ENCODE measurements at places on chromosomes 5 and 9.
A peak's percentile ranks its signal among the peaks of the same experiment; 100 is the strongest.

GRCh38 chr5:21145376-21145775 is 1157.4 kb upstream of the CDH18 start:
- no peak for DNase-seq

DNA sequence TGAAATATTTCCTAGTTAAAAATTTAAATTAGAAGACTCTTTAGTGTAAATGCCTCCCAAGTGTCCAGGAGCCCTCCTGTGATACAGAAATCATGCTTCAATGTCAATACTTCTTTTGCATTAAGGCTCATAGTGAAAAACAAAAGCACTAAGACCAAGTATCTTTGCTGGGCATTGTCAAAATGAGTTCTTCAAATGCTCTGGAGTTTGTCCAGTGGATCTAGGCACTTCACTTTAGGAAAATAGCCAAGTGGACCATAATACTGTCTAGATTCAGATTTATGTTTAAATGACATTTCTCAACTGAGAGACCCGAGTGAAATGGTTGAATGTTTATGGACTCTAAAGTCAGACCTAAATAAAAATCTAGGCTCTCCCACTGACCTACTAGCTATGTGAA is 21.3 kb upstream of the CCDC112 start:
- no peak for DNase-seq

- DNase-seq, result no peak
Measured at GRCh38 chr9:133563291-133563796, 28.8 kb downstream of the ADAMTSL2 start.

DNA sequence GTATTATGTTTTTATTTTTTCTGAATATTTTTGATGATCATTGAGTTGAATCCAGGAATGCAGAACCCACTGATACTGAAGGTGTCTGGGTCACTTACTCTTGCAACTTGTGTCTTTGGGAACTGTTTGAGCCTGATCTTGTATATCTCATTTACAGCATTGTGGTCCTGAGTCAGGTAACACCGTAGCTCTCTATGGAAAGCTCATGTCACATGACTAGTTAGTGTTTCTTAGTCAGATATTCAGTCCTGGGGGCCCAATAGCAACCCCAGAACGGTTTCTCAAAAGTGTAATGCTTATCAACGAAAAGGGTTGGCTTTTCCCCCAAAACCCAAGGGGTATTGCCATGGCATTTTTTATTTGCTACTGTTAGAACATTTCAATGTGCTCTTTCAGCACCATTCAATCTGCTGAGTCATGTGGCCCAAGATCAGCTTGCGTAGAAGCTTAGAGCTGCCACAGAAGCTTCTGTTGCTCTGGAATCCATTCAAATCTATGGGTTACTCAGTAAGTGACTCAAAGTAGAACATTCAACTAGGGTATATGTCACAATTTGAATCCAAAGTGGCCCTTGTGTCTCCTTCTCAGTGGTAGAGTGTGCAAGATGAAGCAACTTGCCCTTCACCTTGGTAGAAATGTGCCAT is 12.1 kb upstream of the PTAR1 start:
- DNase-seq, result no peak

GRCh38 chr9:126463426-126463825 is 136.8 kb downstream of the MVB12B start:
- no peak for DNase-seq

DNA sequence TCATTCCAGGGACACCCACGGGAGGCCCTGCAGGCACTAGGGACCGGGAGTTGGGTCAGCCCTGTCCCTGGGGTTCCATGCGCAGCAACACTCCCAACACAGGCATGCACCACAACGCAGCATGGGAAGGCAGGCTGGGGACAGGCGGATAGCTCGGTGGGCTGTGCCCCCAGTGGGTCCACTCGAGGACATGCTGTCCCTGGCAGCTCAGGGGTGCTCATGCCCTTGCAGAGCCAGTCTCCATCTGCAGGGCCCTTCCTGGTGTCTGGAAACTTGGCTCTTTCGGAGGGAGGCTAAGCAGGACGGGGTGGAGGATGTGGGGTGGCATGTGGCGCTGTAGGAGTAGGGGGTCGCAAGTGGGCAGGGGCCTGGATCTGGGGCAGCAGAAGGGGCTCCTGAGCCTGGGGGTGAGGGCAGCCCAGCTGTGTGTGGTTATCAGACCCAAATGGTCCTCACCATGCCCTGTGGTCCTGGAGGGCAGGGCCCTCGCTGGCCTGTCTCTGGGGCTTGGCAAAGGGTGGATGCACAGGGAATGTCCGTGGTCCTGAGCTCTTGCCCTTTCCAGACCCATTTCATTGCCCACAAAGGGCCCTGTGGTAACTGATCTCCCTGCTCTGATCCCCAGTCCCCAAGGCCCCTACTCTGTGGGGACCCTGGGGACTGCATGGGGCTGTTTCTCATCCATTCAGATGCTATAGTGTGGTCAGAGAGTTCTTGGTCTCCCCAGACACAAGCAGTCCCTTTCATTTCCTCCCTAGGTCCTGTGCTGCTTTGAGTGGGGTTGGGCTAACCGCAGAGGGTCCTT is 90.3 kb upstream of the PHYKPL start:
- no peak for DNase-seq

- no peak for DNase-seq
Measured at GRCh38 chr5:90528601-90529193, 687 bp downstream of the LYSMD3 start.

DNA sequence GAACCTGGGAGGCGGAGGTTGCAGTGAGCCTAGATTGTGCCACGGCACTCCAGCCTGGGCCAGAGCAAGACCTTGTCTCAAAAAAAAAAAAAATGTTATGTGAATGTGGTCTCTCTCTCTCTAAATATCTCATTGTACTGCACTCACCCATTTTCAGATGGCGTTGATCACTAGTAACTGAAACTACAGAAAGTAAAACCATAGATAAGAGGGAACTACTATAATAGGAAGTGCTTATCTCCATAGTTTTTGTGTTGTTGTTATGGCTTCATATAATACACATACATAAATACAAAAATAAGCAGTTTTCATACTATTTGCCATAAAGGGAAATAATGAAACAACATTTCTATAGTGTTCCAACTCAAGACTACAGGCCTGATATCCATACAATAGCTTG is 9.1 kb downstream of the IL31RA start:
- DNase-seq, result no peak

DNA sequence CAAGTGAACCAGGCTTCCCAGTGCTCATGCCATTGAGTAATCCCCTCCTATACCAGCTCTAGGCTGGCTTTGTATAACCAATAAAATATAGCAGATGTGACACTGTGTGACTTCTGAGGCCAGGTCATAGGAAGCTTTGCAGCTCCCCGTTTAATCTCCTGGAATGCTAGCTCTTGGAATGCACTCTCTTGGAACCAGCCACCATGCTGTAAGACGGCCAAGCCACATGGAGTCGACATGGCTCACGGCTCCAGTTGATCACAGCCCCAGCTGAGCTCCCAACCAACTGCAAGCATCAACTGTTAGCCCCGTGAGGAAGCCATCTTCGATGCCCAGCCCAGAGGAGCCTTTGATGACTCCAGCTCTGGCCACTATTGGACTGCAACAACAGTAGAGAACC is 74.5 kb downstream of the SH3TC2 start:
- no peak for DNase-seq

GRCh38 chr5:108801776-108802175 is 54.1 kb downstream of the FER start:
- DNase-seq, result no peak

DNA sequence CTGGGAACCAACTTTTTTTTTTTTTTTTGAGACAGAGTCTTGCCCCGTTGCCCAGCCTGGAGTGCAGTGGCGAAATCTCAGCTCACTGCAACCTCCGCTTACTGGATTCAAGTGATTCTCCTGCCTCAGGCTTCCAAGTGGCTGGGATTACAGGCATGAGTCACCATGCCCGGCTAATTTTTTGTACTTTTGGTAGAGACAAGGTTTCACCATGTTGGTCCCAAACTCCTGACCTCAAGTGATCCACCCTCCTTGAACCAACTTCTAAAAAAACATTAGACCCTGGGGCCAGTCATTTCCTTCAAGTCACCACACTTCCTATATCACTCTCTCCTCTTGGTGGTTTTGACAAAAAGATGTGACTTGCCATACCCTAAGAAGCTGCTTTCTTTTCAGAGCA is 10.9 kb upstream of the SHROOM1 start:
- DNase-seq, result no peak

GRCh38 chr5:127925916-127926315 is 157.7 kb upstream of the SLC12A2 start:
- DNase-seq, result no peak

- DNase-seq, result peak; percentile 17
Measured at GRCh38 chr9:19456996-19457692, 48.3 kb downstream of the ACER2 start.

- DNase-seq, result no peak
Measured at GRCh38 chr5:39829441-39829840, 404.7 kb upstream of the DAB2 start.

- no peak for DNase-seq
Measured at GRCh38 chr5:88761939-88762338, 121.0 kb downstream of the MEF2C start.

DNA sequence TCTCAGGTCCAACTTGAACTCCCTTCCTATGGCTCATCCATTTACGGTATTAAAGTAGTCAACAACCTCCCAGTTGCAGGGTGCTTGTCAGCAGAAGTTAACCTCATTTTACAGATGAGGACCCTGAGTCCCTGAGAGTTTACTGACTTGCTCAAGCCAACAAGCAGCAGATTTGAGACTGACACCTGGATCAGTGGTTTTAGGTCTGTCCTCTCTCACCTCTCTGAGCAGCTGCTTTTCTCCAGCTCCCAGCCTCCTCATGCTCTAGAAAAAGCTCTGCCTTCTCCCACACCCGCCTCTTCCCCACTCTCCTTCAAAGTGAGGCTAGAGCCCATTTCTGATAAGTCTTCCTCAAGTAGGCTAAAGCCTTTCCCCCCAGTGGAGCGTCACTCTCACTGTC is 56.4 kb downstream of the GABBR2 start:
- no peak for DNase-seq

- DNase-seq, result no peak
Measured at GRCh38 chr5:151097820-151098767, 17.3 kb upstream of the TNIP1 start.

- DNase-seq, result no peak
Measured at GRCh38 chr5:127650649-127651048, 1.8 kb downstream of the CTXN3 start.

- no peak for DNase-seq
Measured at GRCh38 chr9:114803479-114804265, 2.2 kb downstream of the TNFSF15 start.

GRCh38 chr5:171573451-171574225 is 154.2 kb downstream of the FGF18 start:
- no peak for DNase-seq

DNA sequence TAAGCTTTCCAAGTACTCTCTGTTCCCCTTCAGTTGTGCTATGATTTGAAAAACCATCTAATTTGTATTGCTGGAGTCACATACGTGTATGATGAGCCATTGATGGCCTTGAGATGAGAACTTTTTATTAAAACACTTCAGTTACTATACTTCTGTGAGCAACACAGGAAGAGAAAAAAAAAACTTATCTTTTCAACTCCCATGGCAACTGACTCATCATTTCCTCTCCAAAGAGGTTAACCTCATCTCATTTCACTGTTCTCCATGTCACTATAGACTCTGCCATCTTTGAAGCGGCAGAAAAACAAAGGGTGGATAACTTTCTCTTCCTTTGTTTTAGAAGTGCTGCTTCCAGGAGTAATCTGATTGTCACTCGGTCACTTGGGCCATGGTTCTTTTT is 104.3 kb upstream of the PCSK1 start:
- no peak for DNase-seq

- no peak for DNase-seq
Measured at GRCh38 chr9:23622396-23622795, 203.6 kb downstream of the ELAVL2 start.

- no peak for DNase-seq
Measured at GRCh38 chr5:15734058-15734457, 234.1 kb downstream of the FBXL7 start.

GRCh38 chr9:98551511-98552286 is 157.0 kb downstream of the GABBR2 start:
- DNase-seq, result no peak

DNA sequence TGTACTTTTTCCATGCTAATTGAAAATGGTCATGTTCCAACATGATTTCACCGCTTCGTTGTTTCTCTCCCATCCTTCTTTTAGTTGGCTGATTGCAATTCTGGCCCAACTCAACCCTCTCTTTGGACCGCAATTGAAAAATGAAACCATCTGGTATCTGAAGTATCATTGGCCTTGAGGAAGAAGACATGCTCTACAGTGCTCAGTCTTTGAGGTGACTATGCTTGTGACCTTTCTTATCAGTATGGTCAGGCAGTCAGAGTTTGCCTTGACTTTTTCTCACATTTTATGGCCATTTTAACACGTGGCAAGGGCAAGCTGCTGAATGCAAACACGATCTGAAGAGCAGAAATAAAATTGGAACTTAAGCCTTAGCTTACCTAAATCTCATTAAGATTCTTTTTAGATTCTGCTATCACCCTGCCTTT is 36.0 kb upstream of the CREBRF start:
- DNase-seq, result no peak

DNA sequence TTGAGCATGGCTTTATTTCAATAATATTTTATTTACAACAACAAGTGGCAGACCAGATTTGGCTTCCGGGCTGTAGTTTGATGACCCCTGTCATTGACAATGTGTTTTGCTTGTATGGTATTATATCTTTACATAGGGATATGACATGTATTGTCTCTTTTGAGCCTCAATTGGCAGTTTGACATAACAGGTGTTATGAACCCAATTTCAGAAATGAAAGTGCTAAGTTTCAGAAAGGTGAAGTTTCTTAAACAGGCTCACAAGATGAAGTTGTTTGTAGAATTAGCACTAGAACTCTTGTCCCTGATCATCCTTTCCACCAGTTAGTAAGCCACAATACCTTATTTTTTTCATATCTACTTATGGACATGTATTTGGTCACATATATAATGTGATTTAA is 303.0 kb upstream of the GRIA1 start:
- DNase-seq, result no peak

DNA sequence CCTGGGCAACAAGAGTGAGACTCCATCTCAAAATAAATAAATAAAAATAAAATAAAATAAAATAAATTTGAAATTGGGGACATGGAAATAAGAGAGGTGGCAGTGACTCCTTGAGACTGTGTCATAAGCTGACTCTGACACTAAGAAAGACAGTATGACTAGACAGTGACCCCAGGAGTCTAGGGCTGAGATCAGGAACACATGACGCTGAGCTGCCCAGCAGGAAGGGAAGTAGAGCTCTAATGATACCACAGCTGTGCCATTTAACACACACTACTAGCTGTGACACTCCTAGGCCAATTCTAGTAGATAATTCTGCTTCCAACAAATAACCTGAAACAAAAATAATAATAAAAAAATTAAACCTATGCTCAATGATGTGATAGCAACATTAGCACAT is 293.0 kb downstream of the SEC61B start:
- no peak for DNase-seq

DNA sequence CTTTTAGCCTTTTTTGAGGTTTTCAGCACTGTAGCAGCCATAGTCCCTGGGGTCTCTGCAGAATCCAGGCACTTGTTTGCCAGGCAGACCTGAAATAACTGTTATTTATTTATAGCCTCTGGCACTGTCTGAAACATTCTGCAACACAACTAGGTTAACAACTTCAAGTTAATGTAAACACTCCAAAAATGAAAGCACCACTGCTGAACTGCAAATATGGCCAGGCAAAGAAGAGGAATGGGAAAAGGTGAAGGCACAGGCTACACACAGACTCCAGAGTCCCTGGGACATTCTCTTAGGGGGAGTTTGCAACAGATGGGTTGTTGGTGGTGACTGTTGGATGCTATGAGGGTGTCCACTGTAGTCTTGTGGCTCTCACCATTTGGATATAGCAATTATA is 369.0 kb downstream of the MAT2B start:
- no peak for DNase-seq

Data from activated CD4-positive, alpha-beta T cell treated with anti-CD3 and anti-CD28 coated beads, Interleukin-2, amount 50 U/mL, for 24 hours (primary cell).